Activated CD4-positive, CD25-positive, alpha-beta regulatory T cell (primary cell): ENCODE measurements at places on chromosomes 3 and 15.

- DNase-seq: no peak
Measured at GRCh38 chr3:35790764-35791163, 151.4 kb downstream of the ARPP21 start.

GRCh38 chr3:66036586-66037148 is 2.1 kb downstream of the MAGI1 start:
- DNase-seq: no peak

DNA sequence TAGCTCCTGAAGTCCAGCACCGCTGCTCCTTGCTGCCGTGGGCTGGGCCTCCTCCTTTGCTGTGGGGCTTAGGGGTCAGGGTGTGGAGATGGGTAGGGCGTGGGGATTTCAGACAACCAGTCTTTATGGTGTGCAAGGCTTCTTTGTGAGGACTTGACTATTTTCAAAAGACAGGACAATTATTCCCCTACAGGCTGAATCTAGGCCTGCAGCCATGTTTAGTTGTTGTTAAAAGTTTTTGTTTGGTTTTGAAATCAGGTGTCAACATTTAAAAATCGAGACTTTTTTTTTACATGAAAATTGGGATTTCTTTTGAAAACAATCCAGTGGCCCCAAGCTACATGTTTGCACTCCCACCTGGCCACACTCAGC is 10.6 kb downstream of the RPL32 start:
- no peak for DNase-seq

- DNase-seq: no peak
Measured at GRCh38 chr3:66603151-66603611, 102.4 kb upstream of the LRIG1 start.

GRCh38 chr3:167941234-167941995 is 154.3 kb downstream of the GOLIM4 start:
- no peak for DNase-seq

- no peak for DNase-seq
Measured at GRCh38 chr3:156381253-156381652, 173.7 kb downstream of the SSR3 start.

- no peak for DNase-seq
Measured at GRCh38 chr3:181753391-181753790, 41.7 kb downstream of the SOX2 start.

GRCh38 chr15:77033729-77034671 is 36.9 kb downstream of the TSPAN3 start:
- no peak for DNase-seq

GRCh38 chr3:185677146-185677829 is 91.2 kb downstream of the SENP2 start:
- DNase-seq: no peak

- no peak for DNase-seq
Measured at GRCh38 chr3:150543531-150543930, 2.8 kb downstream of the SERP1 start.

GRCh38 chr3:130939753-130940152 is 45.9 kb downstream of the ATP2C1 start:
- no peak for DNase-seq

DNA sequence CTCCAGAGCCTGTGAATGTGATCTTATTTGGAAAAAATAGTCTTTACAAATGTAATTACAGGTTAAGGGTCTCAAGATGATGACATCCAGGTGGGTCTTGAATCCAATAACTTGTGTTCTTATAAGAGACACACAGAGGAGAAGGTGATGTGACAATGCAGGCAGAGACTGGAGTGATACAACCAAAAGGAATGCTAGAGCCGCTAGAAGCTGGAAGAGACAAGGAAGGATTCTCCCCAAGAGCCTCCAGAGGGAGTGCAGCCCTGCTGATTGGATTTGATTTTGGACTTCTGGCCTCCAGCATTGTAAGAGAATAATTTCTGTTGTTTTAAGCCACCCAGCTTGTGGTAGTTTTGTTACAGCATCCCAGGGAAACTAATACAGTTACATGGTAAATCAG is 9.7 kb downstream of the MYH15 start:
- DNase-seq: no peak

GRCh38 chr15:56244038-56244810 is 545 bp upstream of the RFX7 start:
- no peak for DNase-seq

DNA sequence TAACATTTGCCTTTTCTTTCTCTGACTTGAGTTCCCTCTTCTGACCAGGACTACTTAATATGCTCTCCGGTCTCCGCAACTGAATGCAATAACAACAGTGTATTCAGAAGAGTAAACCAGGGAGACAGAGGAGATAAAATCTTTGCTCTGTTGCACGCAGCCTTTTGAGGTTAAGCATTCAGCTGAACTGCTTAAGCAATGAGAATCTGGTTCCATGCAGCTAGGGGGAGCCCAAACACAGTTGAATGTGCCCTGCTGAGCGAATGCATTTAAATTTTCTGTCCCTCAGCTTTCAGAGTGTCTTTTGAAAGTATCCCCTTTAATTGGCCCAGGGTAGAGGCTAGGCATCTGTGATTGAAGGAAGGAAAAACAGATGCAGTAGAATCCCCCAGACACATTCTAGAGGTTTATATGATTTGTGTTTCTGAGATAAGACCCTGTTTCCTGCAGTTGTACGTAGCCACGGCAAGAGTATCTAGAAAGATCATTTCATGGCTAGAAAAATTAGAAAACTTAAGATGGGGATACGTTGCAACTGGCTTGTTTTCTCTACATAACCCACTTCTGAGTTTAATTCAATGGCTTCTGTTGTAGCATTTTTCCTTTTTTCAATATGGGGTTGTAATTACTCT is 309.6 kb downstream of the TUSC7 start:
- DNase-seq: no peak

DNA sequence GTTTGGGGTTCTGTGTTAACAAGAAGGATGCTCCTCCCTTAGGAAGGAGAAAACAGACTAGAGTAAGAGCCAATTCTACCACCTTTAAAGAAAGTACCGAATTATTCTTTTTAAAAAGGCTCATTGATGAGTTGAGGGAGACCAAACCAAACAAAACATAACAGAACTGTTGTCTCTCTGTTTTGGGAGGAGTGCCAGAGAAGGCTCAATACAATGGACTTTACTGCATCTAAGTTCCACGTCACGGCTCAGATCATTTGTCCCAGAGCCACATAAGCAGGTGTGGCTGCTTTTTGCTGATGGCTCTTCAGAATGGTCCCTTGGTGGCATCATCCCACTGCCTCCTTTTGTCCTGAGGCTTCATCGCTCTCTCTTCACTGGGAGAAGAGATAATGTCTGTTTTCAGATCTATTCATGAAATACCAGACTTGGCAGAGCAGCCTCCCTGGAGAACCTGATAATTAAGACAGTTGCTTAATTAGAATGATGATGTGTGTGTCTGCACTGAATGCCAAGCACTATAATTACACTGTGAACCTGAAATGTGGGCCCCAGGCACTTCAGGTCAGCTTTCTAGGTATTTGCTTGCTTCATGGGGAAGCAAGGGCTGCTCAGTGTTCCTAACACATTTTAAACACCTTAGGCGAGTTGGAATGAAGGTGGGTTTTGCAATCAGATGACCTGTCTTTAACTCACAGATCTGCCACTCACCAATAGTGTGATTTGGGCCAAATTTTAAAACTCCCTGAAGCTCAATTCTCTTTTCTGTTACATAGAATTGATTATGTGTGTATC is 335.2 kb upstream of the MCTP2 start:
- no peak for DNase-seq

- DNase-seq: no peak
Measured at GRCh38 chr3:63116922-63117321, 161.2 kb upstream of the SYNPR start.

GRCh38 chr15:87944050-87944449 is 312.5 kb downstream of the NTRK3 start:
- DNase-seq: no peak
